ENCODE measurements at places on chromosomes 7 and 10. TPM values are rescaled to one million over a fixed set of nuclear protein-coding genes. Genes with fewer than 3 reads are reported as not detected.

PTPRZ1 gene
- total RNA-seq = under 0.01 TPM

CALCR gene
- not detected for total RNA-seq

EVX1 gene
- total RNA-seq = not detected

GRCh38 chr7:134515569-134516468, 11.5 kb upstream of the AKR1B10 start:
- peak; percentile 30 for DNase-seq

DNA sequence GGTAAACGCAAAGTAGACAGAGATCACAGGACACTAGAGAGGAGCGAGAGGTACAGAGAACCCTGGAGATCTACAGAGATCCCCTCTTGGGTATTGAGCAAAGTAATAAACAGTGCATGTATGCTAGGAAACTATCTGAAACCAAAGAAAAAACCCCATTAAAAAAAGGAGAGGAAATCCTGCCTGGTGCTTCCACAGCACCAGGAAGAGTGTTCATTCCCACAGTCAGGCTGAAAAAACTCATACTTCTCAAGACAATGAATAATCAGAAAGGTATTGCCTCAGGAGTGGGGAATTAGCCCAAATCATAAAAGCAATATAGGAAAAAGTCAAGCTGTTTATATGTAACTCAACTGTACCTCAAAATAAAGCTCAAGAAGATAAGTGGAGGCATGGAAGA, 59.1 kb downstream of the ANKRD26 start:
- no peak for DNase-seq

DNA sequence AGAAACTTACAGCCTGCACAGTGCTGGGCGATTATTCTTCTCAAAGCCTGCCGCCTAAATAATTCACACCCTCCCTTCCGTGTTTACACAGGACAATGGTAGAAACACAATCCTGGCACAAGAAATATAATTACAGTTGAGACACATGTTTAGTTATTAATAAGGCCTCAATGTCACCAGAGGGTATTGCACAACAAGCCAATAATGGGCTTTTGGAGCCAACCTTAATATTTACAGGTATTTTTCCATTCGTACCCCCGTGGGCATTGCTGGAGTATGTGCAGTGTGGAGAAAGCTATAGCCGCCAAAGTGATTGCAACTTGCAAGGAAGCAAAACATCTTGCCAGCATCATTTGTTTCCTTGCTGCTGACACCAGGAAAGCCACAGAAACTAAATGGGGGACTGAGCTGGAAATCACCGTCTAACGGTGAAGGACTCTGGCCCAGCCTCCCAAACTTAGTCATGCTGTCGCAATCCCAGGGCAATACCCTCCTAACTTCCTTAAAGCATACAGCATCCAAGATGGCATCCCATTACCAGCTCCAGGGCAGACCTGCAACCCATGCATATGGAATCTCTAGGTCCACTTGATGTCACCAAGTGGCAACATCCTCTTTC, 8.6 kb downstream of the CALN1 start:
- no peak for DNase-seq

GRCh38 chr10:63720072-63720537, 198.9 kb downstream of the REEP3 start:
- DNase-seq = no peak

H2AZ2 gene
- total RNA-seq = 98.1 TPM

DNA sequence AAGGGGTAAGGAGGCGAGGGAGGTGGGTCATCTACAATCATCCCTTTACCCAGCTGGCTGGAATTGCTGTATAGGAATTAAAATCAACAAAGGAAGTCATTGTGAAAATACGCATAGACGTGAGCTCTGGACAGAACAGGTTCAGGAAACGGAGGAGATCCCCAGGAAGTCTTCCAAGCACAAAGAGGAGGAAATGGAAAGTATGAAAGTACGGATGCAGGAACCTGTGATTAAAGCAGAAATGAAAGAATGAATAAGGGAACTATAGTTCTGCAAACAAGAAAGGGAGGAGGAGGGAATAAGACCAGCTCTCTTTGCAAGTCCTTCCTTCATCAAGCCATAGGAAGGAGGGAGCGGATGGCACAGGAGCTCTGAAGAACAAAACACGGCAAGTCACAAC, 61.8 kb downstream of the PYROXD2 start:
- DNase-seq = no peak

- peak; percentile 96 for DNase-seq
These were observed 11.6 kb downstream of the IMPDH1 start for GRCh38 chr7:128398016-128398840.

DNA sequence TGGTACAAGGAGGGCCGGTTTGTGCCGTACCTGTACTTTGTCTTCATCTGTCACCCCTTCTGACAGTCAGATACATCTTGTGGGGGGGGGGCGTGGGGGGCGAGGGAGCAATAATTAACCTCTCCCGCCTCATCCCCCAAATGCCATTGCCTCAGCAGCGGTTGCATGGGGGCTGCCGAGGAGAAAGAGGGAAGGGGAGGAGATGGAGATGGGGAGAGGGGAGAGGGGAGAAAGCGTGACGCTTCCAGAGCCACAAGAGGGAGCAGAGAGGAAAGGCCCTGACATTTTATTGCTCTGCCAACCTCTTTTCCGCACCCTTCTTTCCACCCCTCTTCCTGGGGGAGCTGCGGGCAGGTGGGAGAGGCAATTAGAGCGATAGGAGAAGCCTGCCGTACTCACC, 11.8 kb downstream of the KAZALD1 start:
- peak; percentile 62 for DNase-seq

ERVW-1 gene
- total RNA-seq = not detected

DNA sequence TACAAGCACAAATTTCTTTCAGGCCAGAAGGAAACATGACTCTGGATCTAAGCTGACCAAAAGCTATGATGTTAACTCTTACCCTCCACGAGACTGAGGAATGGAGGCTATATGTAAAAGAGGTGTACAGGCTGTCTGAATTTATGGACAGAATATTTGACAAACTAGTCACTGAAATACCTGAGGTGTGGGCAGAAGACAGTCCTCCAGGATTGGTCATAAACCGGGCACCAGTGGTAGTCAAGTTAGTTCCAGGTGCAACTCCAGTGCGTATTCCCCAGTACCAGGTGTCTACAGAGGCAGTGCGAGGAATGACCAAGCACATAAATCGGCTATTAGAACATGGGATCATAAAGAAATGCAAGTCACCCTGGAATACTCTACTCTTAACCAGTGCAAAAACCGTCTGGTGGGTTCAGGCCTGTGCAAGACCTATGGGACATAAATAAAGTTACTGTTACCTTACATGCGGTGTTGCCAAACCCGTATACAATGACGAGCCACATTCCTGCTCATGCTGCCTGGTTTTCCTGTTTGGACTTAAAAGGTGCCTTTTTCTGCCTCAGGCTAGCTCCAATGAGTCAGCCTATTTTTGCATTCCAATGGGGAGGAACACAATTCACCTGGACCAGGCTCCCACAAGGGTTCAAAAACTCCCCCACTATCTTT, 6.7 kb upstream of the CYREN start:
- no peak for DNase-seq

TAS2R3 gene
- 3.2 TPM for total RNA-seq

GRCh38 chr7:27098578-27099451, 3.0 kb upstream of the HOXA1 start:
- peak; percentile 90 for DNase-seq

AS3MT gene
- 6.2 TPM for total RNA-seq

OTUD1 gene
- total RNA-seq = 11.5 TPM

POMZP3 gene
- 8.0 TPM for total RNA-seq

DNA sequence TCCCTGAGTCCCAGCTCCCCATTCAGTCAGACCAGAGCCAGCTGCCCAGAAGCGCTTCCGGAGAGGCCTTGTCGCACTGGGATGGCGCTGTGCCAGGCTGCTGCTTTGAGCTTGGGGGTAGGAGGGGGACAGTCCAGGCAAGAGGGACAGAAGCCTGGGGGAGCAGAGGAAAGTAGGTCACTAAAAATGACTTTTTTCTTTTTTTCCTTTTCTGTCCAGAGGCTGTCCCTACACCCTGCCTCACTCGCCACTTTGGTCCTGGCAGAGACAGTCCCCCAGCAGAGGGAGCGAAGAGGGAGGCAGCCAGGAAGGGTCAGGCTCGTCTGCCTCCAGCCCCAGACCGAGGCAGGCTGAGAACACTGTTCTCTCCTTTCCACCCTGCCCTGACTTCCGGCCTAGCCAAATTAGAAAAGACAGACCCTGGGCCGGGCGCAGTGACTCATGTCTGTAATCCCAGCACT, 15.8 kb upstream of the TRIM8 start:
- DNase-seq = peak; percentile 42

ACBD7 gene
- total RNA-seq = 0.72 TPM

CLEC5A gene
- not detected for total RNA-seq

- no peak for DNase-seq
These were observed at the start of gene STEAP4 for GRCh38 chr7:88306590-88307048. Gene STEAP4 (minus strand): TSS chr7:88306894. CDS start chr7:88284269, 22,625 bp downstream.

CCNJ gene
- 5.6 TPM for total RNA-seq

- DNase-seq = no peak
These were observed 18.9 kb upstream of the UNC5B start for GRCh38 chr10:71193516-71193915.

SLC29A4 gene
- total RNA-seq = 1.1 TPM

NUTM2E gene
- not detected for total RNA-seq

AKR1C4 gene
- not detected for total RNA-seq

- no peak for DNase-seq
These were observed 414.5 kb downstream of the REEP3 start for GRCh38 chr10:63935705-63936104.

GRCh38 chr7:132789281-132789680, 213.0 kb upstream of the PLXNA4 start:
- no peak for DNase-seq

DNA sequence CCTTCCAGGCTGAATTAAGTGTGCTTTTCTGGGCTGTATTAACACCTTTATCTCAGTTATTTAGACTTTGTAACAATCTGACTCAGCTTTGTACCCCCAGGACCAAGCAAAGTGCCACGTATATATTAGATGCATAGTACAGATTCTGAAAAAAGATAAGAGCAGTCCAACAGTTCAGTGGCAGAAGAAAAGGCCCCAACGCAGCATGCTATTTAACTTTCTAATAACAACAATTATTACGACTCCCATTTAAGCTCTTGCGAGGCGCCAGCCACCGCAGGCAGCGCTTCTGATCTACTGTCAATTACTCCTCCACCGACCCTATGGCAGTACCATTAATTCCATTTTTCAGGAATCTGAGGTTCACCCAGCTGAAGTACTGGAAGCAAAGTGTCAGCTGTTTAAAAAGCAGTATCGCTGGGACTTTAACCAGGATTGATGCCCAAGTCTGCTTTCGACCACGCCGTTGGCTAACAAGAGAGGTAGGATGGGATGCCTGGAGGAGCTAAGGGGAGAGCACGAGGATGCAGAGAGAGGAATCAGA, 638 bp downstream of the LIPA start:
- DNase-seq = no peak

DNA sequence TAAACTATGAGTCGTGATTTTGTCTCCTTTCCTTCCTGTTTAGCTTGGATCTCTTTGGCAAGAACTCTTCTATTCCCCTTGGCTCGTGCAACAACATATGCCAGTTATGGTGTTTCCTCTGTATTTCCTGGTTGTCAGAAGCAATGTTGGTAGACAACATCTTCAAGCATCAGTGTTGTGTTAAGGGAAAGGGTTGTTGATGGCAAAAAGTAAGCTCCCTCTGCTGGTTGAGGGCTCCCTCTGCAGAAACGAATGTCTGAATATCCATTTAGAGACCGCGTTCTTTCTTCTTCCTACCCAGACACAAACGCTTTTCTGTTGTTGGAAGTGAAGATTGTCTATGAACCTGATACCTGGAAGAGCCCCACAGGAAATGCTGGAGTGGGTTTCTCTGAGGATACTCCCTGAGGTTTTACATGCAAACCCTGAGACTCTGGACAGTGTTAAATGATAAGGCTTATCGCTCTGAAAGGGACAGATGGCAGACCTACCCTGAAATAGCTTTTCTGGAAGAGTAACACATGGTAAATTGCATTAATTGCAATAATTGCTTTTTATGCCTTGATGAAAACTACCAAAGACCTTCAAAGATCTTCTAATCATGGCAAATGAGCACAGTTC, 23.5 kb upstream of the C1QL3 start:
- DNase-seq = peak; percentile 90

- no peak for DNase-seq
These were observed 41.1 kb downstream of the FAM20C start for GRCh38 chr7:233249-234035.

- peak; percentile 87 for DNase-seq
These were observed 3.1 kb downstream of the JCAD start for GRCh38 chr10:30056281-30056680.

CYP2E1 gene
- total RNA-seq = 1.8 TPM

- DNase-seq = no peak
These were observed 95.5 kb downstream of the MBL2 start for GRCh38 chr10:52677086-52677485.

DNA sequence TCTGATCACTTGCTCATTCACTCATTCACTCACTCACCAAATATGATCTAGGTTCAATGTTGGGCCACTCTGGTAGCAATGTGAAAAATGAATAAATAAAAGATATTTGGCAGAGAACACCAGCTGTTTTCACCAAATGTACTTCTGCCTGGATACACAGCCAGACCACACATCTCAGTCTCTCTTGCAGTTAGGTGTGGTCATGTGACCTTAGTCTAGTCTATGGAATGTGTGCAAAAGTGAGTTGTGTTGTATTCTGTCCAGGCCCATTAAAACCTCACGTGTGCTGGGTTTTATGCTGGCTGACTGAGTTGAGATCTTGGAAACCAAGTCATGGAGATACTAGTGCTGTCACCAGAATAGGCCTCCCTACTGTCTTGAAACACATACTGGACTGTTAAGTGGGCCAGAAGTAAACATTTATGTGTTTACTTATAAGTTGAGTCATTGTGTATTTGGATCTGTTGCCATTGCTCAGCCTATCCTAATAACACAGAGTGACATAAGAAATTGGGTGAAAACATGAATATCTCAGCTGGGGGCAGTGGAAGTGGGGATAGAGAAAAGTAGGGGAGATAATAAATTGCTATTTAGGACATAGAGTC, 145.5 kb downstream of the PTEN start:
- DNase-seq = no peak

ELFN1 gene
- 12.7 TPM for total RNA-seq

COL26A1 gene
- total RNA-seq = not detected

DNA sequence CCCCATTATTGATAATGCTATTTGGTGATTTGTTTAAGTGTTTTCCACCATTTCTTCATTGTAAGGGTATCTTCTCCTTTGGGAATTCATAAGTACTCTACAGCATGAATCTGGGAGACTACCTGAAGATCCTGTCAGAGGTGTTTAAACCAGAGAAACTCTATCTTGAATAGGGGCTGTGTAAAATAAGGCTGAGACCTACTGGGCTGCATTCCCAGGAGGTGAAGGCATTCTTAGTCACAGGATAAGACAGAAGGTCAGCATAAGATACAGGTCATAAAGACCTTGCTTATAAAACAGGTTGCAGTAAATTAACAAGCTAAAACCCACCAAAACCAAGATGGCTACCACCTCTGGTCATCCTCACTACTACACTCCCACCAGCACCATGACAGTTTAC, 13.4 kb upstream of the OR2A5 start:
- no peak for DNase-seq

PTN gene
- total RNA-seq = 33.3 TPM

PDAP1 gene
- 33.7 TPM for total RNA-seq

Data from osteoblast (primary cell).